ENCODE measurements at places on chromosomes 12 and 14.

DNA sequence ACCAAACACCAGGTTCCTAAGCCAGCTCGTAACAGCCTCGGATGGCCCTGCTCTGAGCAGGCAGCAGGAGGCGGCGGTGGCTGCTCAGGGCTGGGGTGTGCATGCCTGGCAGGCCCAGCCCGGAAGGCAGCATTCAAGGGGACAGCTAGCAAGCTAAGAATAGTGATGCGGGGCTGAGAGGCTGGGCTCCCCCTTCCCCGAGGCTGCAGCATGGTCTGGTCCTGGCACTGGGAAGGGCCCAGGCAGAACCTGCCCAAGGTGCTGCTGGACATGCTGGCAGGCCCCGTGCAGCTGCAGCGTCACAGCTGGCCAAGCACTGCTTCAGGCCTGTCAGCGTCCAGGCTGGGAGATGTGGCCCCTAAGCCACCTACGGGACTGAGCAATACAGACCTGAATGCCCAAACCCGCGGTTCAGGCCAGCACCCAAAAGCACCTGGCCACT lies 26.4 kb upstream of the NUDT14 start:
- no peak for DNase-seq

- DNase-seq: no peak
These were observed 45.1 kb downstream of the DIP2B start for GRCh38 chr12:50549885-50550284.

DNA sequence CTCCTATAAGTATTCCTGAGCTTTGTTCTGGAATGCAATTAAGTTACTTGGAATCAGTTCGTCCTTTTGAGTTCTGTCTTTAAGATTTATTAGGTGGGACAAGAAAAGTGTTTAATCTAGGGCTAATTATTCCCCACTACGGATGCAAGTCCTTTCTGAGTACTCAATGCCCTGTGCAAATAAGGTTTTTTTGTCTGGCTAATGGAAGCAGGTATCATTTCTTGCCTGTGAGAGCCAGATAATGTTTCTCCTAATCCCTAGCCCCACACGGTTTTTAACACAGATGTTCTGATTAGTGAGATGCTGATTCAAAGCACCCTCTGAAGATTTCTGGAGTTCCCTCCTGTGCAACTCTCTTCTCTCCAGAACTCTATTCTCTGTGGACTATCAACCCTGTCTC lies 296.6 kb upstream of the PRICKLE1 start:
- DNase-seq: no peak

- DNase-seq: no peak
These were observed 58.0 kb downstream of the MIS18BP1 start for GRCh38 chr14:45194964-45195363.

DNA sequence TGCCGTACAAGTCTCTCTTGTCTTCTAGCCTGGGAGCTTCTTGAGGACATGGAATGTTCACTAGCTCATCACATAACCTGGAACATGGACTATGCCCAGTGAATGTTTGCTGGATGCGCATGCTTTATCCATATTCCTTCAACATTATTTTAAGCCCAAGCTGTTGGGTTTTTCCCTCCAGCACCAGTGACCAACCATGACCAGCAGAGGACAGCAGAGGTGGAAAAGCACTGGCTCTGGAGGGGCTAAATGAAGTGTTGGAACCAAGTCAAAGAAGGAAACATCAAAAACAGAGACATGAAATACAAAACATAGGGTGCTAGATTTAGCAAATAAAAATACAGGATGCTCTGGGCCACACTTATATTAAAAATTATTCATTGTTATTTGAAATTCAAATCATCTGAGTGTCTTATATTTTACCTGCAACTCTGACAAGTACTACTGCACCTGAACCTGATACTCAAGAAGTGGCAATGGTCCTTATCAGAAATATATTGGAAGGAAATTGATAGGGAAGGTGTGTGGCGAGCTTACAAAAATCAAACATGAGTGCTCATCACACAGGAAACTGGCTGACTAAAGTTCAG lies 23.1 kb upstream of the HELB start:
- no peak for DNase-seq

DNA sequence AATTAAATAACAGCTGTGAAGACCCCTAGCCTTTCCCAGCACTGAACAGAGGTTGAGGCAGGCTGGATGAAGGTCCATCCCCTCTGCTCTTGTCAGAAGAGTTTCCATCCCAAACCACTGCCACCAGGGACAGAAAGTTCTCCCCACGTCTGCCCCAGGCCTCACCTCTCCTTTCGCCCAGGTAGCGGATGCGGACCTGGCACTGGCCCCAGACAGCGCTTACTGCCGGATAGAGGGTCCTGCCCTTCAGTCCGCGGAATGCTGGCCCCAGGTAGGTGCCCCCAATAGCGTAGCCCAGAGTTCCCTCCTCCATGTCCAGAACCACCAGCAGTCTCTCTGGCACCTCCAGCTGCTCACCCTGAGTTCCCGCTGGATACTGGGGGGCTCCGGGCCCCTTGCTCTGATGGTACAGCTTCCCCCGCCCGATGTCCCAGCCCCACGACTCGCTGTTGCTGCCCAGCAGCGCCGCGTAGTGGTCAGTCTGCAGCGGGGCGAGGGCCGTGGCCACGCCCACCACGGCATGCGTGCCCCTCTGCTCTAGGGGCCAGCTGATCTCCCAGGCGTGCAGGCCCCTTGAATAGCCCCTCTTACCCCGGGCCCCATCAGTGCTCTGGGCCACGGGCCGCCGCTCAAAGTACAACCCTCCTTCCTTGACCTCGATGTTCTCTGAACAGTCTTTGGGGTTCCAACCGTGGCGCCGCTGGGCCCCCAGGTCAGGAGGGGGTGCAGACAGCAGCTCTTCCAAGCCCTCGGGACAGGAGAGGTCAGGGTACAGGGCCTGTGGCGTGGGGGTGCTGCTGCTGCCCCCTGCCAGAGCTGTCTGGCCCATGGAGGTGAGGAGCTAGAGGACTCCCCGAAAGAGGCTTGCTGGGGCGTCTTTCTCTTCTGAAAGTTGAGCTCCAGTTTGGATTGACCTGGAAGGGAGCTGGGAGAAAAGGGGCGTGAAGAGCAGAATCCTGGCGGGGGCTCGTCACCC lies 742 bp downstream of the SPSB2 start:
- DNase-seq: no peak

DNA sequence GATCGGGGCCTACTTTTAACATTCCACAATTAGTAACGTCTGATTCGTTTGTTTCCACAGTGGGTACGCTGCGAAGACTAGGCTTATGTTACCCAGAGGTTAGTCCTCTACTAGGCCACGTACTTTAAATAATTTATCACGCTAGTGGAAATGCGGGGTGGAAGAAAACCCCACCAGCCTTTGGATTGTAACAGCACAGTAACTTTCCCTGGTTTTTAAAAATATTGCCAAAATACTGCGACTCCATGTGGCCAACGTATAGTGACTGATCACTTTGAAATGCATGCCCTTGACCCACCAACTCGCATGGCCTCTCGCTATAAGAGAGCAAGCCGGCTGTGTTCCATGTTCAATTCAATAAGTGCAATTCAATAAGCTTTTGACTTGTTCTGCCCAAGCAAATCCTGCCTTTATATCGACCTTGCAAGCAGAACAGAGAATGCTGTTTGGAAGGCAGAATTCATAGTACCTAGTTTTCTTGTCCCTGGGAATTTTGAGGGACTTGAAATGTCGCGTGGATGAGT lies 882 bp upstream of the GTF2A1 start:
- DNase-seq: no peak

DNA sequence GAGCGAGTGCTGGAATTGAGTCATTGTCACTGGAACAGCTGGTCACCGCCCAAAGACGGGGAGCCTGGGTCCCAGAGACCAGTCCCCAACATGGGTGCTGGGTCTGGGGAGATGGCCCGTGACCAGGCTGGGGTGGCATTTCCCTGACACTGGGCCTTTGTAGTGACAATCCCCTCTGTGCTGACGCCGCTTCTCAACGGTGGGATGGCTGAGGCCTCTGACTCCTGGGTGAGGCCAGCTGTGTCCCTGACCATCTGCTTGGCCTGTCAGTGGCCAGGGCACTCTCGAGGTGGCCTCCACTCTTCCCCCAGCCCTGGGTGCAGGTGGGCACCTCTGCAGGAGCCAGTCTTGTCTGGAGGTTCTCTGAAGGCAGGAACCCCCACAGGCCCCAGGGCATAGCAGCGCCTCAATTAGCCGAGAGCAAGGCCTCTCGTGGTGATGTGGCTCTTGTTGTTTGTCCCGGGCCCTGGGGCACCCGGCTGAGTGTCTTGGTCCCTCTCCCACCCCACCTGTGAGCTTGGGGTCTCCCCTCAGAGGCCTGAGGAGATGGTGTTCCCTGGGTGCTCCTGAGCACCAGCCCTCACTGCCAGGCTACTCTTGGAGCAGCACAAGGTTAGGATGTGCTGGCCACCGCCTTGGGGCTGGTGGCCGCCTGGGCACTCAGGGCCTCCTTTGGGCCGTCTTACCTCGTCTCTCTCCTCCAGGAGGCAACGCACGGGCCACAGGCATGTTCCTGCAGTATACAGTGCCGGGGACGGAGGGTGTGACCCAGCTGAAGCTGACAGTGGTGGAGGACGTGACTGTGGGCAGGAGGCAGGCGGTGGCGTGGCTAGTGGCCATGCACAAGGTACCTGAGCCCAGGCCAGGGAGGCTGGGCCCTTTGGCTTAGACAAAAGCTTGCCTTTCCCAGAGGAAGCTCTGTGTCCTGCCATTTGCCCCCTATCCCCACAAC lies 16.6 kb downstream of the ZFYVE21 start:
- DNase-seq: no peak

- DNase-seq: no peak
These were observed 38.0 kb downstream of the NOC4L start for GRCh38 chr12:132182206-132182710.

All from renal cortex interstitium (tissue), 15 donors.